Activated CD4-positive, alpha-beta T cell treated with anti-CD3 and anti-CD28 coated beads, Interleukin-2, amount 10 ng/mL, durations not matched to agents 7 days and 5 days (primary cell): ENCODE measurements at places on chromosomes 5 and 9. TPM values are rescaled to one million over a fixed set of nuclear protein-coding genes. Genes with fewer than 3 reads are reported as not detected.

DNA sequence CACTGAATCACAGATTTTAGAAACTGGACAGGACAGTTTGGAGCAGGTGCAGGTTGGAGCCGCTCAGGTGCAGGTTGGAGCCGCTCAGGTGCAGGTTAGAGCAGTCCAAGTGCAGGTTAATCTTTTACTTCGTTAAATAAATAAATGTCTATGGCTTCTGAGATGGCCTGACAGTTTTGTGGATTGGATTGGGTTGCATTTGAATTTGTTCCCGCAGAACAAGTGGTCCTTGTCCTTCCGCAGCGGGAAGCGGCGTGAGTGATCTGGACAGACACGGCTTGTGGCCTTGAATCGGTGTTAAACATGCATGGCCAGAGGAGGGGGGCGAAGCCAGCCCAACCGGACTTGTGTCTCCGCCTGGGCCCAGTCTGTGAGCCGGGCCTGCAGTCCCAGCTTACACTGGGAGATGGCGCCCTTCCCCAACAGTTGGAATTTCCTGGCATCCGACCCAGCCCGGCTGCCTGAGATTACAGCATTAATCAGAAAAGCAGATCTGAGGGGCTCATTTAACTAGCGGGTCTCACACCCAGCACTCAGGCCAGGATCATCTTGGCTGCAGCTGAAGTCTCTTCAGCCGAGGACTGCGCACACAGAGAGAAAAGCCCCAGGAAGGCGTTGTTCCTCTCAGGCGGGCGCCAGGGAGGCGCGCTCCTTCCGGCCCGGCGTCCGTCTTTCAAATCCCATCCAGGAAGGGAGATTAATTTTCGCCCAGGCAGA is 1.5 kb upstream of the OLFM1 start:
- peak overlapping the region; percentile 31 for H3K27ac ChIP-seq
- peak; percentile 44 for DNase-seq
- no peaks in the 10 kb centered on the region for H3K36me3 ChIP-seq
- H3K27me3 ChIP-seq: peaks cover 41% of the 10 kb centered on the region

- no peaks in the 10 kb centered on the region for H3K36me3 ChIP-seq
- no peaks in the 10 kb centered on the region for H3K4me1 ChIP-seq
- no peak overlapping the region for H3K4me3 ChIP-seq
- no peak for DNase-seq
- no peaks in the 10 kb centered on the region for H3K27me3 ChIP-seq
- H3K27ac ChIP-seq: no peak overlapping the region
These were observed 64.2 kb downstream of the ZNF354C start for GRCh38 chr5:179124273-179124852.

DNA sequence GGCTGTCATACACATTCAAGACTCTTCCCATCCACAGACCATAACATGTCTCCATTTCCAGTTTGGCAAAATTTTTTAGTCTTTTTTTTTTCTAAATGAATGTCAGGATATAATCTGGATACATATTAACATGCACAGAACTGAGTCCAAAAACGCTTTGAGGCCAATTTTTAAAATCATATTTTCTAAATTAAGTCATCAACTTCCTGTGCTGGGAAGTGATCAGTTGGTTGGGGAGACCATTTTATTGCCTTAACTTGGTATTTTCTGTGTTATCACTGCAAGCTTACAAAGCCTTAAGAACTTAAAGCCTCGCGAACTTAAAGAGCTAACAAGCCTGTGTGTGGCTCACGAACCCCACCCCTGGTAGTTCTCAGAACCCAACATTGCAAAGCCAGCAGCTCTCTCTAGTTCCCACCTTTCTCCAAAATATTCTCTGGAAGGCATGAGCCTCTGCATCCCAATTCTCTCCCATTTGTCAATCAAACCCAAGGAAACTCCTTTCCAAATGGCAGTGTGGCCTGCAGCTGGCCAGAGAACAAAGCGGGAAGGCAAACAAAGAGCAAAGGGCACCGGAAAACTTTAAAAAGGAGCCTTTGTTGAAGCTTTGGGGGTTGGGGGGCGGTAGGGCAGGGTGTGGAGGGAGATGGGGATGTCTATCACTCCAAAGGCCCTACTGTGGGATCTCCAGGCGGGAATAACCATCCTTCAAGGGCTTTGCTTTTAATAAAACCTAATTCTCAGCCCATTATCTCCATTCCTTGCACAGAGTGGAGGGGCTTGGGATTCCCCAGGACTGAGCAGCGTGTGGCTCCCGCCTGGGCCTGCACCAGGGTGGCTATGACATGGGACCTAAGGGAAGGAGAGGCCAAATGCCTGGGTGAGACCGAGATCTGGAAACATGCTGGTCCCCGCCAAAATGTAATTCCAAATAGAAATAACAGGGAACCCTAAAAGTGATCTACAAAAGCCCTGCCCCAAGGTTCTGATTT is 65.0 kb downstream of the ROR2 start:
- H3K36me3 ChIP-seq: no peaks in the 10 kb centered on the region
- H3K27ac ChIP-seq: no peak overlapping the region
- H3K4me1 ChIP-seq: no peaks in the 10 kb centered on the region
- DNase-seq: no peak

The ZNF658 gene
- total RNA-seq: 4.6 TPM

DNA sequence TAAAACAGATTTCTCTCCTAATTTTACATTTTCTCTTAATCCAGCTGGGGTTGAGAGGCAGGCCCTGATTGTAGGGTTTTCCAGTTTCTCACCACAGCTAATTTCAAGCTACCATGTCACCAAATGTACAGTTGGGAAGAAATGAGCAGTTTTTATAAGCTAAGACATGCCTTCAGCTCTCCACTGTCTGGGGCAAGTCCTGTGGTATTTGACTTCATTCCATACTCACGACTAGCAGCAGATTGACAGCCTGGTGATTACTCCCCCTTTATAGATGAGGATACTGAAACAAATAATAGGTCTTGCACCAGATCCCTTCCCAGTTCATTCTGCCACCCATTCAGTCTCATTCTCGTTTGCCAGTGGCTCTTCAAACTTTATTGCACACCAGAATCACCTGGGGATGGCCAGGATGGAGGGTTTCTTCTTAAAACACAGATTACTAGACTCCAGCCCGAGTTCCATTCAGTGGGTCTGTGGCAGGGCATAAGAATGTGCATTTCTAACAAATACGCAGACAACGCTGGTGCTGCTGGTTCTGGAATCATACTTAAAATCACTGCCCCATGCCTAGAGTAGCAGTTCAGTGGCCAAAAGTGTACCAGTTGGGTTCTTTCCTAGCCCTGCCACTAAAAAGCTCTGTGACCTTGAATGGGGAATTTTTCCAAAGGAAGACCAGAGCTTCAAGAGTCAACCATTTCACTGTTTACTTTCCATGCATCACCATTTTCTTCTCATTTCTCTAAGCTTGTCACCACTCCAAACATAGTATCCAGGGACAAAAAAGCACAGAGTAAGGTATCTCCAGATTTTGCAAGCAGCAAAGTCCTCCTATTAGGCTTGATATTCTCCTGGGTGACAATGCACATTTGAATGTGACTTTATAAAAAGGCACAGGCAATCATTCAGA is 64.3 kb downstream of the CSNK1A1 start:
- H3K4me1 ChIP-seq: no peaks in the 10 kb centered on the region
- no peak overlapping the region for H3K27ac ChIP-seq
- no peak overlapping the region for H3K4me3 ChIP-seq
- H3K36me3 ChIP-seq: no peaks in the 10 kb centered on the region
- H3K27me3 ChIP-seq: peaks cover 9% of the 10 kb centered on the region
- DNase-seq: no peak

- no peaks in the 10 kb centered on the region for H3K27me3 ChIP-seq
- no peak overlapping the region for H3K4me3 ChIP-seq
- no peaks in the 10 kb centered on the region for H3K4me1 ChIP-seq
- no peak for DNase-seq
- no peaks in the 10 kb centered on the region for H3K36me3 ChIP-seq
These were observed 214.2 kb downstream of the FANCC start for GRCh38 chr9:95103281-95103771.

GRCh38 chr5:150762211-150762610 is 3.4 kb upstream of the DCTN4 start:
- no peak for DNase-seq
- H3K27ac ChIP-seq: no peak overlapping the region
- H3K36me3 ChIP-seq: peaks cover 2% of the 10 kb centered on the region
- peaks cover 13% of the 10 kb centered on the region for H3K4me1 ChIP-seq
- no peaks in the 10 kb centered on the region for H3K27me3 ChIP-seq

The WWC1 gene
- total RNA-seq: 0.04 TPM

The PCDHA11 gene
- total RNA-seq: not detected

The NUTM2F gene
- total RNA-seq: not detected

- no peak for DNase-seq
- no peak overlapping the region for H3K4me3 ChIP-seq
- H3K36me3 ChIP-seq: peaks cover 74% of the 10 kb centered on the region
- H3K27me3 ChIP-seq: no peaks in the 10 kb centered on the region
- H3K27ac ChIP-seq: no peak overlapping the region
These were observed 93.0 kb upstream of the NIPAL4 start for GRCh38 chr5:157366741-157367674.

GRCh38 chr9:82584349-82584863 is 478.5 kb downstream of the RASEF start:
- no peaks in the 10 kb centered on the region for H3K27me3 ChIP-seq
- no peaks in the 10 kb centered on the region for H3K4me1 ChIP-seq

DNA sequence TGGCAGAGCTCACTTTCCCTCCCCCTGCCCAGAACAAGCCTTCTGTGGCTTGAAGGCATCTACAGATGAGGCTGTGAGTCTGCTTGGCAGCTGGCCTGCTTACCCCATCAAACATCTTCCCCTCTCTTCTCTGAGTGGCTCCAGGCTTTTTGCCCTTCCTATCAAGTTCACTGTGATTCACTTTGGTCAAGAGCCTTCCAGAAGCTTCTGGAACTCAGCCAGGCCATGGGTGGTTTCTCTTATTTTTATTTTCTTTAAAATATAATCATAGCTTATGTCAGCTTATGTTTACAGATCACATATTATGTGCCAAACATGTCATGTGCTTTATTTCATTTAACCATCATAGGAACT is 267.0 kb downstream of the SEC61B start:
- peaks cover 4% of the 10 kb centered on the region for H3K4me1 ChIP-seq
- H3K36me3 ChIP-seq: no peaks in the 10 kb centered on the region
- peaks cover 19% of the 10 kb centered on the region for H3K27me3 ChIP-seq
- H3K4me3 ChIP-seq: no peak overlapping the region
- no peak for DNase-seq

The SHB gene
- total RNA-seq: not detected

GRCh38 chr5:17429353-17429752 is 68.7 kb upstream of the TAF11L2 start:
- DNase-seq: no peak
- H3K36me3 ChIP-seq: no peaks in the 10 kb centered on the region
- H3K27ac ChIP-seq: no peak overlapping the region
- H3K27me3 ChIP-seq: no peaks in the 10 kb centered on the region
- no peaks in the 10 kb centered on the region for H3K4me1 ChIP-seq
- no peak overlapping the region for H3K4me3 ChIP-seq

The RUFY1 gene
- total RNA-seq: 50.5 TPM

The MEIKIN gene
- total RNA-seq: not detected

The AFAP1L1 gene
- total RNA-seq: not detected

The PCDHB12 gene
- total RNA-seq: not detected

GRCh38 chr9:37454238-37454637 is 11.0 kb downstream of the ZBTB5 start:
- H3K4me3 ChIP-seq: no peak overlapping the region
- no peaks in the 10 kb centered on the region for H3K27me3 ChIP-seq
- peaks cover 10% of the 10 kb centered on the region for H3K4me1 ChIP-seq
- H3K27ac ChIP-seq: no peak overlapping the region
- peaks cover 11% of the 10 kb centered on the region for H3K36me3 ChIP-seq

DNA sequence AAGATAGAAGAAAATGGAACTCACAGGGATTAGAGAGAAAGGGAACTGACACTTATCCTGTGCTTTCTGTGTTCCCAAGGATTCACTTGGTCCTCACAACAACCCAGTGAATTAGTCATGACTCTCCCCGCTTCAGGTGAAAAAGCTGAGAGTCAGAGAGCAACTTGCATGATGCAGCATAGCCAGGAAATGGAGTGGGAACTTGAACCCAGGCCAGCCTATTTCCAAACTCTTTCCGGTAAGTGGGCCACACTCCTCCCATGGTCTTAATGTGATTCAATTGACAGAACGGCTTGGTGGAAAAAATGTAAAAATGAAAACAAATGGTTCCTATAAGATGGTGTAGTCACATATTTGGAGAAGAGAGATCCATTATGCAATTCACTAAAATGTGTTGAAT is 45.9 kb upstream of the CEMIP2 start:
- H3K4me3 ChIP-seq: no peak overlapping the region
- no peaks in the 10 kb centered on the region for H3K27me3 ChIP-seq
- no peaks in the 10 kb centered on the region for H3K36me3 ChIP-seq

DNA sequence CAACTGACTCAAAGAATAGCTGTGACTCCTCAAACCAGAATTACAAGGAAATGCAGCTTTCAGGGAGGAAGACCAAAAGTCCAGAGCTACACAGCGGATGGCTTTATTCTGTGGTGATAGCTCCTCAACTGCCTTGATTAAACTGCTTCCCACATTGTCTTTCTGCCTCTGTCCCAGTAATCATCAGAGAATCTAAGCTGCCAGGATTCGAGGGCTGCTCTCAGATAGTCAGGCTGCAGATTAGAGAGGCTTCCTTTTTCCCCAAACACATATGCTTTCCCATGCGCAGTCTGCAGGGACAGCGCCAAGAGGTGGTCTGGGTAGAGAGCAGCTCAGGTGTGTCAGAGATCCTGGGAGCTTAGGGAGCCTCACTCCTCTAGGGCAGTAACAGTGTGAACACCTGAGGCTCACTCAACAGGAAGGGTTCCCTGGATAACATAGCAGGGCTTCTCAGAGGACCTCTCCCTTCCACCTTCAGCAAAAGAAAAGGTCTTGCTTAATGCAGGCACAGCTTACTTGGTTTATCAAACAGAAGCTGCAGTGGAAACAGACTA is 439.9 kb upstream of the TLE4 start:
- H3K27me3 ChIP-seq: no peaks in the 10 kb centered on the region
- H3K4me3 ChIP-seq: no peak overlapping the region
- H3K27ac ChIP-seq: no peak overlapping the region
- DNase-seq: no peak
- no peaks in the 10 kb centered on the region for H3K36me3 ChIP-seq
- H3K4me1 ChIP-seq: no peaks in the 10 kb centered on the region

GRCh38 chr5:6682239-6682638 is 31.0 kb upstream of the TENT4A start:
- H3K36me3 ChIP-seq: no peaks in the 10 kb centered on the region
- no peak for DNase-seq
- peaks cover 26% of the 10 kb centered on the region for H3K27me3 ChIP-seq
- H3K4me3 ChIP-seq: no peak overlapping the region
- H3K27ac ChIP-seq: no peak overlapping the region

DNA sequence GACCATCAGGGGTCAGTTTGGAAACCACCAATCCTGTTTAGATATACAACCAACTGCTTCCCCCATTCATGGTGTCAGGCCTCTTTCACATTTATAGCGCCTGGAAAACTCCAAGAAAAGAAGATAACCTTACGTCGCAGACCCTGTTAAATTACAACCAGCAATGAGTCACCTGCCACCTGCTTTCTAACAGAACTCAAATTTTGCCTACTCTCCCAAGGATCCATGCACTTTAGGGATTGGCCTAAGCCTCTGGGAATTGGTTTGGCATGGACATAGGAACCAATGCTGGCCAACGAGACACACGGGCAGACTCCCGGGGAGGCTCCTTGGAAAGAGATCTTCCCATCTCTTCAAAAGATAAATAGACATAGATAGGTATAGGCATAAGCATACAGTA is 87.0 kb downstream of the FEM1C start:
- H3K4me3 ChIP-seq: no peak overlapping the region
- no peak for DNase-seq
- no peaks in the 10 kb centered on the region for H3K36me3 ChIP-seq
- no peak overlapping the region for H3K27ac ChIP-seq
- H3K27me3 ChIP-seq: peaks cover 1% of the 10 kb centered on the region

GRCh38 chr9:26462751-26463150 is 429.9 kb downstream of the CAAP1 start:
- no peaks in the 10 kb centered on the region for H3K27me3 ChIP-seq
- no peak overlapping the region for H3K4me3 ChIP-seq
- H3K36me3 ChIP-seq: no peaks in the 10 kb centered on the region
- no peak overlapping the region for H3K27ac ChIP-seq
